Right kidney (tissue), 9 donors: ENCODE measurements at places on chromosomes 6 and 20.
A peak's percentile ranks its signal among the peaks of the same experiment; 100 is the strongest.

GRCh38 chr6:113190170-113190569 lies 667.0 kb upstream of the MARCKS start:
- DNase-seq, result no peak

DNA sequence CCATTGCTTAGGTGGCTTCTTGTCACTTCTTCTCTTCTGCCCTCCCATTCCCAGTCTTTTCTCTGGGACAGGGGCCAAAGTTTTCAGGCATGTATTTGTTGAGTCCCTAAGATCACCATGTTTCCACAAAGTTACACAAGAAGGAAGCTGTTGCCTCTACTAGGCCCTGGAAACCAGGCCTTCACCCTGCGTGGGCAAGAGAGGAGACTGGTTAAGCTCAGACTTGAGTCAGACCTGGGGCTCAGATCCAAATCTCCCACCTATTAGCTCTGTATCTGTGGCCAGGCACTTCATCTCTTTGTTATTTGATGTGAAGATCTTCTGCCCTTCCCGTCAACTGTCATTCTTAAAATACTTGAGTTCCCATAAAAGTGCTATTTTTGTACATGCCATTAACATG lies 154.6 kb downstream of the SASH1 start:
- DNase-seq, result no peak

GRCh38 chr20:38726804-38727606 lies 2.7 kb downstream of the SLC32A1 start:
- DNase-seq, result peak; percentile 81

DNA sequence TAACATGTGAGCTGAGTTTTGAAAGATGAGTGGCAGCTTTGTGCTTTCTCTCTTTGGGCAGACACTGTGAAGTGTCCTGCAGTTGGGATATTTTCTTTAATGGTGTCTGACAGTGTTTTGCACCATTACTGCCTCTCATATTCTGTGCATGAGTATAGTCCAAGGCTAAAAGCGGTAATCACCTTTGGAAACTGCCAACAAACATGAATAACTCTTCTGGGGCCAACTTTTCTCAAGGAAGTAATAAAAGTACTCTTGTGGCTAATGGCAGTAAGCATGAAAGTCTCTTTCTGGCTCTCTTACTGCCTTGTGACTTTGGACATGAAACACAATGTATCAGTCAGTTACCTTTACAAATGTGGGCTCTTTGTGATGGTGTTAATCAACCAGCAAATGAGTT lies 91.7 kb upstream of the SOX4 start:
- no peak for DNase-seq

DNA sequence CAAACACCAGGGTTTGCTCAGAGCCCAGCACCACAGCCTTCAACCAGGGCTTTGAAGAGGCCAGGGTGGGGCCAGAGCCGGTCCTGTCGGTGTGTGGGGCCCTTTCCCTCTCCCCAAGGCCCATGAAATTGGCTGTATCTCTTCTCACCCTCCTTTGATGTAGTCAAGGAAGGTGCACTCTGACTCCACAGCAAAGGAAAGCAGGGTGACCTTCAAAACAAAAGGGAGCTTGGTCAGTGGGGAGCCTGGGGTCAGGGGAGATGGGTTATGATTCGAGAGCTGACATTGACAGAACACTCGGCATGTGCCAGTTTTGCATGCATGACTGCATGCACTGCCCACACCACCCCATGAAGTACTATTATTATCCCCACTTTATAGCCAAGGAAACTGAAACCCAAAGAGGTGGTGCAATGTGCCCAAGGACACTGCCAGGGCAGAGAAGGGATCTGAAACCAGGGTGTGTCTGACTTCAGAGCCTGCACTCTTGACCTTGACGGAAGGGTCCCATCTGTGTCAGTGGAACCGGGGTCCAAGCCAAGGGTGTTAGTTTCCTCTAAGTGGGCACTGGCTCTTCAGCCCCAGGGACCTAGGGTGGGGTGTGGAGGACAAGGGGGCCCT lies 55.4 kb downstream of the RAB44 start:
- no peak for DNase-seq

DNA sequence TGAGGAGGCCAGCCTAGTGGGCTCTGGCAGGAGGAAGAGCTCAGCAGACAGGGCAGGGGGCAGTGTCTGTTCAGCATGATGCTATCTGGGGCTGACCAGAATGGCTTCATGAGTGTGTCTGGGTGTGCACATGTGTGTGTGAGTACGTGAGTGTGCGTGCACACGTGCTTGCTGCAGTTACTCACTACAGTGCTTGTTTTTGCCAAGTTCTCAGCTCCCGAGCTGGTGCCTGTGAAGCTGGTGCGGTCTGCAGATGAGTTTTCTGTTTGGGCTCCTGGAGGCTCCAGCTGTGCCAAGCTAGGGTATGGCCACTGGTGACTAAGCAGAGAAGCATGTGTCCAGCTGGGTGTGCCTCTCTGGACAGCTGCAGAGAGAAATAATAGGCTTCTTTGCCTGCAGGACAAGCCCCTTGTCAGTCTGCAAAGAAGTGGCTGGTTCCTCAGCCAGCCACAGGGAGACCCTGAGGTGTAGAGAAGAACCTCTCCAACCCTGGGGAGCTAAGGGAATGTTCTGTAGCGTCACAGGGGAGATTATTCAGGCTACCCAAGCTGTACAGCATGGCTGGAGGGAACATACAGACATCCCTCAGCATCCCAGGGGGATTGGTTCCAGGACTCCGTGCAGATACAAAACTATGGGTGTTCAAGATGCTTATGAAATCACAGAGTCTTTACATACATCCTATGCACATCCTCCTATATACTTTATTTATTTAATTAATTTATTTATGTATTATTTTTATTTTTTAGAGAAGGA lies 40.2 kb upstream of the FAM50B start:
- DNase-seq, result no peak

DNA sequence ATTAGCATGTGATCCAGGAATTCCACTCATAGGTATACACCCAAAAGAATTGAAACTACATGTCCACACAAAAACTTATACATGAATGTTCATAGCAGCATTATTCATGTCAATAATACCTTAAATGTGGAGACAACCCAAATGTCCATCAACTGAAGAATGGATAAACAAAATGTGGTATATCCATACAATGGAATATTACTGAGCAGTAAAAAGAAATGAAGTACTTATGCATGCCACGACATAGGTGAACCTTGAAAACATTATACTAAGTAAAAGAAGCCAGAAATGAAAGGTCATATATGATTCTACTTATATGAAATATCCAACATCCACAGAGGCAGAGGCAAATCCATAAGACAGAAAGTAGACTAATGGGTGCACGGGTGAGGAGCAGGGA lies 159.9 kb downstream of the UNC5CL start:
- DNase-seq, result no peak

- no peak for DNase-seq
Measured at GRCh38 chr20:53940907-53941545, 129.4 kb downstream of the BCAS1 start.

DNA sequence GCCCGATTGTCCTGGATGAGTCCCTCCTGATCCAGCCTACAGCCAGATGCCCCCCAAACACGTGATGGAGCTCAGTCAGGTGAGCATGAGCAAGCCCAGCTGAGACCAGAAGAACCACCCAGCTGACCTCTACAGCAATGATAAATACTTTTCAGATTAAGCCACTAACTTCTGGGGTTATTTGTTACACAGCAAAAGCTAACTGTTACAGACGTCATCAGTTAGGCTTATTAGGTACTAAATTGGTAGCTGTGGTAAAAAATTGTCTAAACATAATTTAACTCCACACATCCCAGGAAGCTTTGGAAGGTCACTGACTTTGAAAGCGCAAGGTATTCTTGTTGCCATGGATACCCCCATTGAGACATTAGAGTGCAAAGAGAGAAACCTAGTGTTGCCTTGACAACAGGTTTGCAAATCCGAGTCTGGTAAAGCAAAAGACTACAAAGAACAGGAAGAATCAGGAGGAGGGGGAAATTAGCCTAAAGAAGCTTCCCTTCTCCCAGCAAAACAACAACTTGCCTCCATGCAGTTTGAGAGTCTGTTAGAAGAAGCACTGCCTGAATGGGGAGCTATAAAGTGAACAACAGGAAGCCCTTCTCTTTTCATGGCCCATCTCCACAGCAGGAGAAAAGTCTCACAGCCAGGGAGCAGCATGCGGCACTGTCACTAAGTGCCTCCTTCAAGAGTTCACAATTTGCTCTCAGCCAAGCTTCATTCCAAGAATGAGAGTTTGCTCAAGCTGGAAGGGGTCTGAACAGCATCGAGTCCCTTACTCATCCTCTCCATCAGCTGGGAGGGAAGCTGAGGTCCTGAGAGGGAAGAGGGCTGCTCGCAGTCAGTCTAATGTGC lies 41.7 kb upstream of the ZNF831 start:
- no peak for DNase-seq

- DNase-seq, result no peak
Measured at GRCh38 chr6:154638369-154638768, 94.8 kb upstream of the SCAF8 start.
